ENCODE measurements at places on chromosomes 12 and 14.

- no peaks in the 10 kb centered on the region for H3K27me3 ChIP-seq
- H3K4me1 ChIP-seq: no peaks in the 10 kb centered on the region
- H3K4me3 ChIP-seq: no peak overlapping the region
- no peak overlapping the region for H3K27ac ChIP-seq
- DNase-seq: no peak
- H3K36me3 ChIP-seq: no peaks in the 10 kb centered on the region
Observed at GRCh38 chr14:104212206-104213095, 74.1 kb downstream of the KIF26A start.

GRCh38 chr12:29220632-29221336 lies 71.7 kb downstream of the FAR2 start:
- no peak overlapping the region for H3K27ac ChIP-seq
- peaks cover 10% of the 10 kb centered on the region for H3K4me1 ChIP-seq
- no peak for DNase-seq
- no peaks in the 10 kb centered on the region for H3K27me3 ChIP-seq

DNA sequence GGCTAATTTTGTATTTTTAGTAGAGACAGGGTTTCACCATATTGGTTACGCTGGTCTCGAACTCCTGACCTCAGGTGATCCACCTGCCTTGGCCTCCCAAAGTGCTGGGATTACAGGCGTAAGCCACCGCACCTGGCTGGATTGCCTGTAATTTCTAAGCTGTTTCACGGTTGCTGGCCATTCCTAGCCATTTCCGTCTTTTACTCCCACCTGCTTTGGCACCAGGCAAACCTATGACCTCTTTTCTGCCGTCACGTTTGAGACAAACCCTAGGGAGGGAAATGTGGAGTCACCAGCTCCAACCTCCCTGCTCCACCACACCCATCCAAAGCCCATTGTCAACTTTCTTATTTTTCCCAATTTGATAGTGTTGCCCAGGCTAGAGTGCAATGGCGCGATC lies 1.2 kb downstream of the GPR132 start:
- no peak overlapping the region for H3K4me3 ChIP-seq
- no peak for DNase-seq
- H3K4me1 ChIP-seq: no peaks in the 10 kb centered on the region
- H3K36me3 ChIP-seq: no peaks in the 10 kb centered on the region
- no peaks in the 10 kb centered on the region for H3K27me3 ChIP-seq
- no peak overlapping the region for H3K27ac ChIP-seq

DNA sequence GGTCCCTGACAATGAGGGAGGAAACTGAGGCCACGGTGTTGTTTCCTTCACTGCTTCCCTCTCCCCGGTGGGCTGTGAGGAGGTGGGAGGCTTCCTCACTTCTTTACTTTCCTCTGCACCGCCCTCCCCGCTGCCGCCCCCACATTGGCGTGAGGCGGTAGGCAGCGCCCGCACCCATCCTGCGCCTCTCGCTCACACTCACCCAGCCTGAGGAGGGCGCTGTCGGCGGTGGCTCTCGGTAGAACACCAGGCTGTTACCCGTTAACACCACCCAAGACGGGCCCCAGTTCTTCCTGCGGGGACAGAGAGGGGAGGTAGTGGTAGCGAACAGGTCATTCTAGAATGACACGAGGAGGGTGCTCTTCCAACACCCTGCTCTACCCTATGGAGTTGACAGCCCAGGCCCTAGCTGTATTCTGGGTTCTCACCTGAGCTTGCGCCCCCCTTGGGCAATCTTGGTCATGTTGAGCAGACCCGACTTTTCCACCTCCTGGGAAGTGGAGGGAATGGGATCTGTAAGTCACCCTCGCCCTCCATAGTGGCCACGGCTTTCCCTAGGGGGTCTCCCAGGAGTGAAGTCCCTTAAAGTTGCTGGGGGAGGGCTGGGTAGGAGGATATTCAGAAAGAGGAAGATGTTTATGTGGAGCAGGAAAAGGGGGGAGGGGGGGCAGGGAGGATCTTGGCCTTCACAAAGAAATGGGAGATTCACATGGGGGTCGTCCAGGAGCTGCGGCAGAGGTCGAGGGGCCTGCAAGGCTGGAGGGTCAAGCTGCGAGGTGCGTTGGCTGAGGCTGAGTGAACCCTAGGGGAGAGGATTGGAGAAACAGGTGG lies 3.3 kb downstream of the ARHGAP9 start:
- H3K27ac ChIP-seq: no peak overlapping the region
- H3K27me3 ChIP-seq: peaks cover 57% of the 10 kb centered on the region
- DNase-seq: no peak
- no peaks in the 10 kb centered on the region for H3K4me1 ChIP-seq
- peak overlapping the region; percentile 45 for H3K4me3 ChIP-seq
- no peaks in the 10 kb centered on the region for H3K36me3 ChIP-seq

- H3K4me1 ChIP-seq: peaks cover 24% of the 10 kb centered on the region
- H3K36me3 ChIP-seq: no peaks in the 10 kb centered on the region
- H3K27me3 ChIP-seq: no peaks in the 10 kb centered on the region
- no peak overlapping the region for H3K4me3 ChIP-seq
- no peak overlapping the region for H3K27ac ChIP-seq
Observed at GRCh38 chr12:114340231-114340630, 65.7 kb downstream of the TBX5 start.

GRCh38 chr12:115437061-115437567 lies 753.1 kb upstream of the TBX3 start:
- H3K27me3 ChIP-seq: no peaks in the 10 kb centered on the region
- 0 out of 2 replicates have a peak, but pooled peaks cover 6% of the 10 kb centered on the region for H3K4me1 ChIP-seq
- H3K4me3 ChIP-seq: no peak overlapping the region
- H3K27ac ChIP-seq: no peak overlapping the region

GRCh38 chr14:87171141-87171540 lies 821.8 kb downstream of the GALC start:
- H3K4me1 ChIP-seq: no peaks in the 10 kb centered on the region
- H3K27ac ChIP-seq: no peak overlapping the region
- no peak overlapping the region for H3K4me3 ChIP-seq

GRCh38 chr12:79250186-79250585 lies 385.6 kb downstream of the SYT1 start:
- no peaks in the 10 kb centered on the region for H3K27me3 ChIP-seq
- H3K4me3 ChIP-seq: no peak overlapping the region

GRCh38 chr12:61367281-61367785 lies 892.9 kb upstream of the USP15 start:
- H3K4me3 ChIP-seq: no peak overlapping the region
- no peaks in the 10 kb centered on the region for H3K36me3 ChIP-seq
- DNase-seq: peak; percentile 20
- H3K27me3 ChIP-seq: no peaks in the 10 kb centered on the region

All from GM23248 (cell line).